ENCODE measurements at places on chromosomes 4 and X. TPM values are rescaled to one million over a fixed set of nuclear protein-coding genes. Genes with fewer than 3 reads are reported as not detected.

- peak; percentile 21 for DNase-seq
These were observed 2451.8 kb downstream of the PCDH7 start for GRCh38 chr4:33171873-33172525.

GRCh38 chr4:82798168-82799005, at the start of gene SCD5:
Gene SCD5 (minus strand): TSS chr4:82798796. CDS start chr4:82798537, 259 bp downstream.
- DNase-seq = peak; percentile 77

DNA sequence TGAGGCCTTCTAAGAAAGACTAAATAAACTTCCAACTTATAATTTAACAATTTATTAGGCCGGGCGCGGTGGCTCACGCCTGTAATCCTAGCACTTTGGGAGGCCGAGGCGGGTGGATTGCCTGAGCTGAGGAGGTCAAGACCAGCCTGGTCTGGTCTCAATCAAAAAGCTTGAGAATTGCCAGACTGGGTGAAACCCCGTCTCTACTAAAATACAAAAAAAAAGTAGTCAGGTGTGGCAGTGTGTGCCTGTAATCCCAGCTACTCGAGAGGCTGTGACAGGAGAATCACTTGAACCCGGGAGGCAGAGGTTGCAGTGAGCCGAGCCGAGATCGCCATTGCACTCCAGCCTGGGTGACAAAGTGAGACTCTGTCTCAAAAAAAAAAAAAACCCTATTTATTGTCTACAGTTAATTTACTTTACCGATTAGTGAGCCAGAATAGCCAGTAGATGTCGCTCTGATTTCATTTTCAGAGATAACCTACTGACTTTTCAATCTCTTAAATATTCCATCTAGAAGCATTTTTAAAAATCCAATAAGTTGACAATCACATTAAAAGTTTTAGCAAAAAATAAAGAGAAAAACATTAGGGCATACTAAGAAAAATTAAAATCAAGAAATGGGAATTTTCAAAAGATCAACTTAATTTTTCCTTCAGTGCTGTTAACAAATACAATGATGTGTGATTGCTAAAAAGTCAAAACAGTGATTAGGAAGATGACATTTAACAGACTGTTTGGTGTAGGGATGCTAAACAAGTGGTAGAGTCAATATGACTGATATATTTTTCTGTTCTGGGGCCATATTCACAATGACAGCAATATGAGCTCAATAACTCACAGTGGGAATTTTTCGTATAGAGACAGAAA, 4.3 kb upstream of the SHROOM3 start:
- peak; percentile 66 for DNase-seq

GRCh38 chrX:84362184-84362838, 139.9 kb downstream of the HDX start:
- no peak for DNase-seq

DNA sequence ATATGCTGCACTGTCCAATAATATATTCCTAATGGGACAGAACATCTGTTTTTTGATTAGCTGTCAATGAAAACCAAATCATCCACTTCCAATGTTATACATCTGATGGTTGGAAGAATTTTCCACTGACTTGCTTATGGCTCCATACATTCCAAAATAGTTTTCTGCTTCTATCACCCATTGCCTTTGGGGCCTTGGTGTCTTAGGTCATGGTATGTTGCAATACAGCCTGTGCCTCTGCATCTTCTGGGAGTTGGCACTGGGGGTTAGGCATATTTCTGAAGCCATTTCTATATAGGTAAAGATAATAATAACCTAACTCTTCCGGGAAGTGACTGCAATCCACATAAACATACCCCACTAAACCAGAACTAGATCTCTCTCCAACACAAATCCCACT, 53.2 kb upstream of the NR3C2 start:
- DNase-seq = no peak

The MAOB gene
- total RNA-seq = 0.27 TPM

The TMEM156 gene
- 7.0 TPM for total RNA-seq

The CFAP299 gene
- total RNA-seq = not detected

The MXRA5 gene
- total RNA-seq = not detected

The ENPEP gene
- not detected for total RNA-seq

The POLN gene
- 2.8 TPM for total RNA-seq

The UGT2A1 gene
- not detected for total RNA-seq

The SH2D1A gene
- total RNA-seq = not detected
